ENCODE measurements at places on chromosomes 3 and 15.

GRCh38 chr3:48623851-48624547 lies 2.4 kb upstream of the TMEM89 start:
- DNase-seq: no peak

DNA sequence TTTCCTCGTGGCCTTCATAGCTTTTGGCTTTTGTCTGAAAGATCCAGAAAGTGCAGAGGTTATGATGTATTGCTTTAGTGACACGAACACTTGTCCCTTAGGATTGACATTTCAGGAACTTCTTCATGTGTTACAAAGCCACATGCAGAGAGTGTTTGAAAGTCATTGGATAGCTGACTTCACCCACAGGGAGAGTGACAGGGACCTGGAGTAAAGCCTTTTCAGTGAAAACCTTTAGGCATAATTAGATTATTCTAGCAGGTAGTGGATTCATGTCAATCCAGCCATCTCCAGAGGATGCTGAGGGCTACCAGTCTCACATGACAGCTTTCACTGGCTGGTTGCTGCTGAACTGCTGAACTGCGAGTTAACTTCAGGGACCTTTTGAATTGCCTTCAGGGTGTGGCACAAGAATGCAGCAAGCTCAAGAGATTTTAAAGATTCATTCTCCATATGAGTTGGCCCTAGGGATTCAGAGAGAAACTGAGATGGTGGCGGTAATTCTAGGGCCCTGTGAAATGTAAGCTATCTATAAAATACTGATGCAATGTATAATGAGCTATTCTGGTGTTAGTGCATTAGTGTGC lies 267.0 kb upstream of the GOLIM4 start:
- DNase-seq: no peak

GRCh38 chr3:112097378-112097777 lies 11.2 kb downstream of the C3orf52 start:
- DNase-seq: no peak

DNA sequence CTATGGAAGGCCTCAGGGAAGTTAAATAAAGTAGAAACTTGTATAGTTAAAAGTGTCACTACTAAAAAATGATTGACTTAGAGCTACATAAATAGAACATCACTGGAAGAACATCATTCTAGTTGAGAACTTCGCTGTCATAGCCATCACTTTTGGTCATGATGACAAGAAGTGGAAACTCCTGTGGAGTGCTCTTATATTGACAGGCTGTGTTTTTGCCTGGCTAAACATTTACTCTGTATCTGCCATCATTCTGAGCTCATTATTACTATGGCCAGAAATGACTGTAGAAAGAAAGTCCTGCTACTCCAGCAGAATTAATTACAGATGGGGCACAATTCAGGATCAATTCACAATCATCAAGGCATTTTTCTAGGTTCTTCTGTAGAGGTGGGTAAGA lies 165.1 kb upstream of the GOLIM4 start:
- DNase-seq: no peak

DNA sequence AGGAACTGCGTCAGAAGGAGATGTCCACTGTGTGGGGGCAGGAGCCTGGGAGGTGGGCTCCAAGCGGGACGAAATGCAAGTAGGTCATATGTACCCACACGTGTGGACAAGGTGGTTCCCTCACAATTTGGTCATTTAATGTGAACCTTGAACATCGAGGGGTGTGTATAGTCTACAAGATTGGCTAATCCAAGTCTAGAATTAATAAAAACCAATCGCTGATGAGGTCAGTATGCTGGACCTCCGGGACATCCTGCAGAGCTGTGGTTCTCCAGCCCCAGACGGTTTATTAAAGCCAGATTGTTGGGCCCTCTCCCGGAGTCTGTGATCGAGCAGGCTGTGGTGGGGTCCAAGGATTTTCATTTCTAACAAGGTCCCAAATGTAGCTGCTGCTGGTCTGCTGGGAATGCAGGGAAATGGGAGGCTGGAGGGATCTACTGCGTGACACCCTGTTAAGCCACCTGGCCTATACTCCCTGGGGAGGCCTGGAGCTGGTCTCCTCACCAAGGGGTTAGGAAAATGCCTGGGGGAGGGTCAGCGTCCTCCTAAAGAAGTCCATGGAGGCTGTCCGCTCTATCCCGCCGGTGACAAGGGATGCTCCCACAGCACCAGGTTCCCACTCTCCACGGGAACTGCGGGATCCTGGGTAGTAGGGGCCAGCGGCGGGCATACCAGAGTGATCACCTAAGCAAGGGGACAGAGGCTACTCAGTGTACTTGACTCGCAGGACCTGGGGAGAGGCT lies 25.1 kb downstream of the PCSK6 start:
- no peak for DNase-seq

Measured in NCI-H524 treated with DMSO at 0.1 percent for 48 hours (cell line).